ENCODE measurements at places on chromosomes 11 and 22.

DNA sequence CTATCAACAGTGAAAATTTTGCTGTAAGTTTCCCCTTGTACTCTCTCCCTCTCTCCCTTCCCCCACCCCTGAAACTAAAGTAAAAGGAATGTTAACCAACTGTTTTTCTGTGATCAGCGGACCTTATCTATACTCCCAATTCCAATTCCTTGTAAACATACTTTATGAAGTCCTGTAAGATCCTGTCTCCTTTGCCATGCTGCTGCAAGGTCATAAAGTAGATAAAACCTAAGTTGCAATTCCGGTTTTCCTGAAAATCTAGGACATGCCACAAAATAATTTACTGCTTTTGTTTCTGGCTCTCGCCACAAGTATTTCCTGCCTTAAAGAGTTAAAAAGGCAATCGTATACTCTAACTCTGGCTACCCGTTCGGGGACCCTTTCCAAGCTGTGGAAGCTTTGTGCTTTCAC is 1469.0 kb downstream of the LRRC4C start:
- DNase-seq = no peak

DNA sequence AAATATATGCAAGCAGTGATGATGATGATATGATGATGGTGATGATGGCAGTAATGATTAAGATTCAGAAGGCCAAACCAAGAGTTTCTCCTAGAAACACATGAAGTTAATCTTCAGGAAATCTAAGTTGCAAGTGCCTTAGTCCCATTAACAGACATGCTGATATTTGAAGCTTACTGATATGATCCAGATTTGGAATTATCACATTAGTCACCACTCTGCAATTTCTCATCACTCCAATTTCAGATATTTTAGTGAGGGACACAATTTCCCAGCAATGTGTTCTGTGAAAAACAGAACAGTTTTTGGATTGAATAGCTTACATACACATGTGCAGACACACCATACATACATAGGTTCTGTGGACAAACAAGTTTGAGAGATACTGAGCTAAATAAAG is 411.4 kb upstream of the FAT3 start:
- DNase-seq = no peak

- DNase-seq = no peak
Measured at GRCh38 chr22:49765951-49766350, 61.7 kb downstream of the BRD1 start.

DNA sequence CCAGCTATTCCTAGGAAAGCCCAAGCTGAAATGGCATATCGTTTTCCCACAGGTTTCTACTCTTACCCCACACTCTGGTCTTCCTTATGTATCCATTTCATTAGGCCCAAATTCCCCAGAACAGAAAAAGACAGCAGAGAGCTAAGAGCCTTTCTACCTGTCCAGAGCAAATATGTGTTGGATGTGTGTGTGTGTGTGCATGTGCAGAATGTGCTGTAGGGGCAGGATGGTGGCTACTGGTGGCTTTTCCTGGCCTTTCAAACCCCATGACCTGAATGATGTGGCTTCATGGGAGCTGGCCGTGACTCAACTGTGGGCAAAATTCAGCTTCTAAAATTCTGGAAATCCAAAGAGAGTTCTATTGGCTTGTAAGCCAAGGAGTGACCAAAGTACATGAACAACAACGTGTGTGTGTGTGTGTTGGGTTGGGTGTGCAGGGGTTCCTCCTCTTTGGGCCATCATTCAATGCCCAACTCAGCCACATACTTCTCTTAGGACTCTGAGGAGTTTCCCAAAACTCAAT is 421.4 kb upstream of the CADM1 start:
- DNase-seq = no peak

DNA sequence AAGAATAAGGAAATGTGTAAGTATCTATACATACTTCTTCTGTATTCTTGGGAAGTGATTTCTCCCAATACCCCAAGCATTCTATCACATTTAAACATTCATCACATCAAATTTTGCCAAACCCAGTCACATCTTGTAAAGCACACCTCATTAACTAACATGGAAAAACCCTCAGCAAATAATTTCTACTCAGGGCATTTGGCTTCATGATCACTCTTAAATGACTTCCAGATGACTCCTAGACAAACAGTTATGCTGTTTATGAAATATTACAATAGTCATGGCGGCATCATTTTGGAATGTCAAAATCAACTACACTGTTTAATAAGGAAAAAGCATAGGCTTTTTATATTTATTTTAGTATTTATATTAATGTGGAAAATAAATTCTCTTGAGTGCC is 47.3 kb upstream of the CCDC34 start:
- no peak for DNase-seq

GRCh38 chr22:46002757-46003270 is 25.9 kb upstream of the WNT7B start:
- no peak for DNase-seq

GRCh38 chr11:3627291-3627690 is 14.5 kb downstream of the ART5 start:
- DNase-seq = no peak

- no peak for DNase-seq
Measured at GRCh38 chr11:65781962-65782815, 1.4 kb upstream of the AP5B1 start.

DNA sequence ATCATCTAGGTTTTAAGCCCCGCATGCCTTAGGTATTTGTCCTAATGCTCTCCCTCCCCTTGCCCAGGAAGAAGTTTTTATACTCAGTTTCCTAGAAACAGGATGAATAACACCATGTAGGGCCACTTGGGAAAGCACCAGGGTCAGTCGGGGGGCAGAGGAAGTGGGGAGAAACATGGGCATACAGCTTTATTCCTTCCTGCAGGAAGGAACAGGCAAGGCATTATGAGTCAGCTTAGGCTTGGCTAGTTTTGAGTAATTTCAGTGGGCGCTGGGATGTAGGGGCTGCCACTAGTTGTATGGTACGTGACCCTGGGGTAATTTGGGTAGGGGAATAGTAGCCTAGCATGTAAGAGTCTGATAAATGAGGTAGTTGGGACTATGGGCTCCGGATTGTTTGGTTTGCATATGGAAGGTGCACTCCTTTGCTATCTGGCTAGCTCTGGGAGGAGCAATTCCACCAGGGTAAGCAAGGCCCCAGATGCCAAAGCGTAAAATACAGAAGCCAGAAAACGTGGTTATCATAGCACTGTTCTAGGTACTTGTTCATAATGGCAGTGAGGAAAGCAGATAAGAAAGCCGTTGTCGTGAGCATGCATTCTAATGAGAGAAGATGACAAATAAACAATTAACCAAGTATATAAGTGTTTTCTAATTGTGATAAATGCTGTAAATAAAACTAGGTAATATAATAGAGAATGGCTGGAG is 24.8 kb downstream of the ACER3 start:
- DNase-seq = no peak

DNA sequence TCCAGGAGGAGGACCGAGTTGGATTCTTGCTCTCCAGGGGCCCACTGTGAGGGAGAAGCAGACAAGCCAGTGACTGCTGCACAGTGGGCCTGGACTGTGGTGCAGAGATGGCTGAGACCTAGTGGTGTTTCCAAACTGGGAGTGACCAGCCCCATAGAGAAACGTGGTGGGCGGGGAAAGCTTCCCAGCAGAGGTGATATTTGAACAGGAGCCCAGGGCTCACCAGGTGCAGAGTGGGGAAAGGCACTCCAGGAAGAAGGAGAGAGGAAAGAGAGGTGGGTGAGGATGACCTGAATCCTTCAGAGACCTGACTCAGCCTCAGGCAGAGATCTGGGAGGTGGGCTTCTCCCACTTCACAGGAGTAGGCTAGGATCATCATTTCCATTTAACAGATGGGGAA is 52.1 kb upstream of the RASD2 start:
- DNase-seq = no peak

DNA sequence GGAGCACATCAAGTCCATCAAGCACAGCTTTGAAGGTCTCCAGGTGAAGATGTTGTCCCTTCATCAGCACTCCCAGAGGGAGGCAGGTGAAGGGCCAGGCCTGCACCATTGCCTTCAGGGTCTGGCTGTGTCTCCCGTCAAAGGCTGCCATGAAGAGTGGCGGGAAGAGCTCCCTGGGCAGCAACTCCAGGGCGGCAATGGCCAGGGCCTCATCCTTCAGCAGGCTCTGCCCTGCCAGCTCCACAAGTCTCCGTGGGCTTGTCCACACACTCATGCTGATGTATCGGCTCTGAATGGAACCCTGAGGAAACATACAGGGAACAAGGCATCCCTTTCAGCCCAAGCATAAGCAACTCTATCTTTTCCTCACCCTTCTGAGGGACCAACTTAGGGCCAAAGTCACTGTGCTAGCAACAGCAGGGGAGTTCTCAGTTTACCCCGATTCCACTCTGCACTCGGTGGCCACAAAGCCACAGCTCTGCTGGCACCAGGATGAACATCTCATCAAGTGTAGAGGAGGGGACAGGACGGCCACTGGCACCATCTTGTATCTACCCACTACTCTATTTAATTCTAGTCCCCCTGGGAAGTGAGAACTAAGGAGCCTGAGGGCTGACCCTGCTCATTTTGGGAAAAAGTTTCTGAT is 8.2 kb downstream of the PRAME start:
- DNase-seq = no peak

DNA sequence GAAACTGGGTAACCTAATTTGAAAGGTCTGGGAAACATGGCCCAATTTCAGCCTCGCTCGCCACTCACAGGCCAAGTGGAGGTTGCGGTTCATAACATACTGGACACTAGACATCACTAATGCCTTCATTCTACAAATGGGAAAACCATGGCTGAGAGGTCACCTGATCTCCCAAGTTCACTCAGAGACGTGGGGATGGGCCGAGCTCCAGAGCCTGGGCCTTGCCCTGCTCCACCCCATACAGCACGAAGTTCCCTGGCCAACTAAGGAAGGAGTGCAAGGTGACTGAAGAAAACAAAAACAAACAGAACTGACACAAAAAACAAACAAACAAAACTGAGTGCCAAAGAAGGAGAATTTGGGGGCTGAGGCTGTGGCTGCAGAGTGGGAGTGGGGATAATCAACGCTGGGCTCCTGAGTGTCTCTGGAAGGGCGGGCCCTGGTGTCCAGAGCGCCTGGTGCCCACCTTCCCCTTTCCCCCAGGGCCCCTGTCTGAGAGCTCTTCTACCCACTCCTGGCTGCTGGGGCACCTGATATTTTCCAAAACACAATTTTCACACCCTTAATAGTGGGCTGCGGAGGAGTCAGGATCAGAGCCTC is 46.5 kb upstream of the ADA2 start:
- DNase-seq = no peak

All from ureter (tissue), 1 donor.